SK-N-SH (cell line): ENCODE measurements at places on chromosomes 12 and 14. TPM values are rescaled to one million over a fixed set of nuclear protein-coding genes. Genes with fewer than 3 reads are reported as not detected.
A peak's percentile ranks its signal among the peaks of the same experiment; 100 is the strongest.

The KRT2 gene
- polyA plus RNA-seq = not detected in 2 replicates

The INHBC gene
- 0.08 and 0.10 TPM in 2 replicates for polyA plus RNA-seq

The DNAL1 gene
- 2.6 and 3.6 TPM in 2 replicates for polyA plus RNA-seq

The NPAS3 gene
- polyA plus RNA-seq = 4.3 and 4.5 TPM in 2 replicates

The NKX2-1 gene
- not detected in 2 replicates for polyA plus RNA-seq

The C12orf76 gene
- polyA plus RNA-seq = 29.2 and 38.3 TPM in 2 replicates

- H3K27me3 ChIP-seq = no peaks in the 10 kb centered on the region
- peaks cover 17% of the 10 kb centered on the region; the same call in 1 of the 2 replicates for H3K4me1 ChIP-seq
- peak; percentile 72 for DNase-seq
- peak within 1 kb of the TSS; percentile 99 for H3K27ac ChIP-seq
- peaks cover 16% of the 10 kb centered on the region for H3K36me3 ChIP-seq
Observed at GRCh38 chr12:45729233-45730083, at the start of gene ARID2. Gene ARID2 (plus strand): TSS chr12:45729706. CDS start chr12:45729837, 131 bp downstream.

DNA sequence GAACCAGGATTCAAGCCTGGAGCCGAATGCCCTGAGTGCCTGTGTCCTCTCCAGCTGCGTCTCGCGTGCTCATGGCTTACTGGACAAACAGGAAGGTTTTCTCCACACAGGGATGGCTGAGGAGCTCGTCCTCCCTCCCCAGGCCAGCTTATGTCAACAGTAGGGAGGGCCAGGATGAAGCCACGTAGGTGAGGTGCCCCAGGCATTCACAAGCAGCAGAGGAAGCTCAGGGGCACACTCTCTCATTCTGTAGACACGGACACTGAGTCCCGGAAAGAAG is 49.3 kb downstream of the TRPV4 start:
- no peaks in the 10 kb centered on the region for H3K36me3 ChIP-seq
- no peak overlapping the region for H3K4me3 ChIP-seq
- no peaks in the 10 kb centered on the region for H3K27me3 ChIP-seq
- peaks cover 3% of the 10 kb centered on the region; the same call in 1 of the 2 replicates for H3K4me1 ChIP-seq
- DNase-seq = no peak
- no peak overlapping the region for H3K27ac ChIP-seq

GRCh38 chr12:9829483-9829882 is 2.2 kb downstream of the KLRF1 start:
- H3K36me3 ChIP-seq = no peaks in the 10 kb centered on the region
- no peak for DNase-seq
- H3K27me3 ChIP-seq = no peaks in the 10 kb centered on the region; the same call in 1 of the 2 replicates
- H3K27ac ChIP-seq = no peak overlapping the region
- H3K4me1 ChIP-seq = no peaks in the 10 kb centered on the region
- H3K4me3 ChIP-seq = no peak overlapping the region

DNA sequence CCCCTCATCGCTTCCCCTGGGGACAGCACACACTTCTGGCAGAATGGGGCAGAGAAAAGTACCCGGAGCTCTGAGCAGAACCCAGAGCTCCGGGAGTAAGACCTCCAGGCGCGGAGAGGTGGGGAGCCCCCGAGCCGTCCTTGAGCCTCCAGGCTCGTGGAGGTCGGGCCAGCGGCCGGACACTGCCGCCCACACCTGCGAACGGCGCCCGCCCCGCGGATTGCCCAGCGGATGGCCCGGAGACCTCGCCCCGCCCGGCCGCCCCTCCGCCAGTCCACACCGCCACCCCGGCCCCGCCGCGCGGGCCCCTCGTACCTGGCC is 344 bp downstream of the SPTLC2 start:
- no peaks in the 10 kb centered on the region for H3K27me3 ChIP-seq
- peak overlapping the region; percentile 93 for H3K4me3 ChIP-seq
- peaks cover 20% of the 10 kb centered on the region; the same call in 1 of the 2 replicates for H3K4me1 ChIP-seq
- H3K36me3 ChIP-seq = no peaks in the 10 kb centered on the region
- peak overlapping the region; percentile 69 for H3K27ac ChIP-seq

DNA sequence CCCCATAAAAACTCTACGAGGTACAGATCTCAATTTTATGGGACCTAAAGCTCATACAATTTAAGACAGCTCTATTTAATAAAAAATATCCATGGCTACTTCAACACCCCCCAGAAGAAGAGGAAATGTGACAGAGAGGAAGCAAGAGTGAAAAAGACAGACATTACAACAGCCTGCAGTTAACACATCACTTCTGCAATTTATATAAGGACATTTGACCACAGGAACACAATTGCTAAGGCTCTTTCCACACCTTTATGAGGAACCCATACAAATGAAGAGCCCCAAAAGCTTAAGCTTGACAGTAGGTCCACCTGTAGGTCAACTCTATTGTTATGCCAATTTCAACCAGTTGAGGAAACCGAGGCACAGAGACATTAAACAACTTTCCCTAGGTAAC is 5.6 kb downstream of the OR10P1 start:
- no peak overlapping the region for H3K27ac ChIP-seq
- H3K4me1 ChIP-seq = peaks cover 3% of the 10 kb centered on the region; the same call in 1 of the 2 replicates
- no peak for DNase-seq
- H3K36me3 ChIP-seq = no peaks in the 10 kb centered on the region
- peaks cover 41% of the 10 kb centered on the region for H3K27me3 ChIP-seq

DNA sequence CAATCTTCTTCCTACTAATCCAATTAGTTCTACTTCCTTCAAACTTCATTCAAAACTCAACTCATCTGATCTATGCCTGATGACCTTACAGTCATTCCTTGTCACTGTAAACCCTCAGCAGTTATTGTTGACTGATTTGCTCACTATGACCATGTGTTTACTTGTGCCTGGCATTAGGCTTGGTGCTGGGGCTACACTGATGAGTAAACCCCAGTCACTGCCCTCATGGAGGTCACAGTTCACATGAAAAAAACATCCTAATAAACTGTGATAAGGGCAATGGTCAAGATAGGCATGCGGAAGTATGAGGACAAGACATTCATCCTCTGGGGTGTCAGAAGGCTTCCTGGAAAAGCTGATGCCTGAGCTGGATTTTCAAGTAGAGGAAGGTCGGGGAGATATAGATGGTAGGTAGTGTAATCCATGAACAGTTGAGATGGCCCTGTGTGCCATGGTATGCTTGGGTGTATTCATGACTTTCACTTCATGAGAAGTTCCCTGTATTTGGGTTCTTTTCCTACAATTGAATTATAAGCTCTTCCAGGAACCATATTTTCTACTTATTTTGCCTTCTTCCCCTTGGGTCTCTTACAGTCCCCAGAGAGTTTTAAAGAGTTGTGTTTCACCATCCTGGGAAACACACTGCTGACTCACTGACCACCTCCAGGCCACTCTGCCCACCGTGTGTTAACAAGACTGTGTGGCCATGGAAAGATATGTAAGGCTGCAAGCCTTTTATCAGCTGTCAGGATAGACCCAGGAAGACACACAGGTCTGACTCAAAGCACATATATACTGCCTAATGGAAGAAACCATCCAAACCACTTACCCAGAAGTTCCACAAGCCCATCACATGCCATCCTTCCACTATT is 38.7 kb upstream of the DUSP6 start:
- H3K27me3 ChIP-seq = no peaks in the 10 kb centered on the region
- H3K4me1 ChIP-seq = peaks cover 14% of the 10 kb centered on the region
- no peak overlapping the region for H3K4me3 ChIP-seq

GRCh38 chr14:102798926-102799325 is 21.7 kb downstream of the TRAF3 start:
- no peak overlapping the region for H3K27ac ChIP-seq
- peaks cover 9% of the 10 kb centered on the region; the same call in 1 of the 2 replicates for H3K4me1 ChIP-seq
- DNase-seq = no peak
- H3K36me3 ChIP-seq = no peaks in the 10 kb centered on the region
- no peaks in the 10 kb centered on the region for H3K27me3 ChIP-seq
- no peak overlapping the region for H3K4me3 ChIP-seq

DNA sequence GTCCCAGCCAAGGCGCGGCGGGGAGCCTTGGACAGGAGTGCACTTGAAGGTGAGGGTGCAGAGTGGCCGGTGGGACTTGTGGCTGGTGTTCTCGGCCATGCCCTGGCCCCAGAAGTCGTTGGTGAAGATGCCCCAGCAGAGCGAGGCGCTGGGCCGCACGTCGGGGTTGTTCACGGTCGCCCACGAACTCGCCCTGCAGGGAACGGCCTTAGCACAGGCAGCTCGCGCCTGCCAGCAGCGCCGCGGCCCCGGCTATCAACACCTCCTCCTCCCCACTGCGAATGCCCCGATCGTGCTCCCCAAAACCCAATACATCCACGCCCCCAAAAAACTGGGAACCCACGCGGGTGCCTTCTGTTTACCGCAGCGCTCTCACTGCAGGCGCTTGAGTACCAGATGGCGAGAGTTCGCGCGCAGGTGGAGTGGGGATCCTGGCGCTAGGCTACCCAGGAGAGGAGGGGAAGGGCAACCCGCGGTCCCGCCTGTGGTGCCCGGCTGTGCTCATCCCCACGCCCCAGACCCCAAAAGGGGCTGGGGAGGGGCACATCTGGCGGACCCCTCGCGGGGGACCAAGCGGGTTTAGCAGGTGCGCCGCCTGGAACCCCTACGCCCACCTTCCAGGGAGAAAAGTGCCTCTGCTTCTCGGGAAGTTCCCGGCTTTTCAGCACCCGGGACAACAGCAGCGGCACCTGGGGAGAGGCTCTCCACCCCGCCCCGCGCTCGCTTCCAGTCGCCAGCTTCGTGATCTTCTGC is 386.3 kb upstream of the TMTC1 start:
- peaks cover 3% of the 10 kb centered on the region; the same call in 1 of the 2 replicates for H3K4me1 ChIP-seq
- no peaks in the 10 kb centered on the region for H3K36me3 ChIP-seq
- DNase-seq = no peak

GRCh38 chr12:124371366-124371765 is 76.5 kb downstream of the RFLNA start:
- H3K36me3 ChIP-seq = peaks cover 39% of the 10 kb centered on the region
- H3K4me3 ChIP-seq = no peak overlapping the region
- H3K4me1 ChIP-seq = peaks cover 50% of the 10 kb centered on the region; the same call in 1 of the 2 replicates
- no peaks in the 10 kb centered on the region for H3K27me3 ChIP-seq
- peak overlapping the region; percentile 89; the same call in 1 of the 2 replicates for H3K27ac ChIP-seq

DNA sequence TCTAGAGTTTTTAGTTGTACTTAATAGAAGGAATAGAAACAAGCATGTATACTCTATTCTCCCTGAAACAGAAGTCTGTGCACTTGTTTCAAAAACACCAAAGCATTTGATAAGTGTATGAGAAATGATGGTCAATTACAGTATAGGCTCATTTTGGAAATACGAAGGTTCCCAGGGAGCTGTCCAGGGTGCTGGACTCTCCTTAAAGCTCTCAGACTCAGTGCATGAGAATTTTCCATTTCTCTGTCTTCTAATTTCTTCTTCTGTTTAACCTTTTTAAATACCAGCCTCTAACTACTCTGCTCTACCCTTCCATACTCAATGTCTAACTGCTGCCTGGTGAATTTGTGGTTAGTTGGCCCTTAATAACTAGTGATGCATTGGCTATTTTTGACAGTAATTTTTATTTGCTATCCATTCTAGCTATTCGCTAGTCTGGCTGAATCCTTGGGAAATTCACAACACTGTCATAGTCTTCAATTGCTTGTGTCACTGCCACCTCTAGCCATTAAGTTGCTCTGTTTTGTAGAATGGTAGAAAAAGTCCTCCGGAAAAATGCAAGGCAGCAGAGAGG is 229.2 kb downstream of the NRXN3 start:
- H3K27me3 ChIP-seq = no peaks in the 10 kb centered on the region
- DNase-seq = no peak
- no peak overlapping the region for H3K27ac ChIP-seq
- H3K4me3 ChIP-seq = no peak overlapping the region
- H3K4me1 ChIP-seq = no peaks in the 10 kb centered on the region

- H3K4me3 ChIP-seq = no peak overlapping the region
- no peak for DNase-seq
- peak overlapping the region; percentile 81 for H3K27ac ChIP-seq
- no peaks in the 10 kb centered on the region for H3K27me3 ChIP-seq
- no peaks in the 10 kb centered on the region for H3K4me1 ChIP-seq
Observed at GRCh38 chr12:47377414-47378221, 297.9 kb upstream of the AMIGO2 start.

- no peak overlapping the region for H3K27ac ChIP-seq
- H3K4me3 ChIP-seq = no peak overlapping the region
- no peak for DNase-seq
- no peaks in the 10 kb centered on the region for H3K4me1 ChIP-seq
- H3K27me3 ChIP-seq = no peaks in the 10 kb centered on the region; the same call in 1 of the 2 replicates
Observed at GRCh38 chr12:22264380-22264779, 70.1 kb downstream of the ST8SIA1 start.

- peak; percentile 2 for DNase-seq
- no peaks in the 10 kb centered on the region for H3K27me3 ChIP-seq
- H3K4me3 ChIP-seq = no peak overlapping the region
- H3K4me1 ChIP-seq = peaks cover 5% of the 10 kb centered on the region; the same call in 1 of the 2 replicates
Observed at GRCh38 chr12:89621521-89621920, 87.1 kb downstream of the ATP2B1 start.

DNA sequence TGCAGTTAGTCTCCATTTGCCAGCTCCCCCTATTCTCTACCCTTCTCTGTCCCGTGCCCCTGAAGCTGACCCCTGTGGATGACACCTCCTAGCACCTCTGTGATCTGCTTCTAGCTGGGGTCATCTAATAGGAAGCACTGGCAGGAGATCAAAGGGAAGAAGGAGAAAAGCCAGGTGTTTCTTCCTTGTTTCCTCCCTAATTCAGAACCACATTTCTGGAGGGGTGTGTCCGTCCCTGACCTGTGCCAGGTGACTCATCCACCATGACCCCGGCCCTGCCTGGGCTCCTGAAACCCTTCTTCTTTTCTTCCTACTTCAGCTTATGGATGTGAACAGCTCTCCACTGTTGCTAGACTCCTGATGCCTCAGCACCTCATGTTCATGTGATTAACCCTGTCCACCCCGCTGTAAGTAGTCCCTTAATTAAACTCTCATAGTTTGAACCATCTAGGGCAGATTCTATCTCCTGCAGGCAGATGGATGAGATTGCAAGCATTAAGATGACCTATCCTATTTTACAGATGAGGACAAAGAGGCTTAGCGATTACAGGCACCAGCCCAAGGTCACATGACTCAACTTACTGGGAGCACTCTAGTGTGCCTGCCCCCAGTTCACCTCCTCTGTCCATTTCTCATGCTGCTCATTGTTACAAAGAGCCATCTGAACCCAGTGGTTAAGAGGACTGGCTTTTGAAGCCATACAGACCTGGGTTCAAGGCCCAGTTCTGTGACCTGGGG is 770.5 kb downstream of the MED13L start:
- no peaks in the 10 kb centered on the region for H3K36me3 ChIP-seq
- H3K4me1 ChIP-seq = no peaks in the 10 kb centered on the region
- no peak overlapping the region for H3K4me3 ChIP-seq

GRCh38 chr12:57129321-57129842 is 1.1 kb downstream of the LRP1 start:
- H3K36me3 ChIP-seq = no peaks in the 10 kb centered on the region
- H3K27ac ChIP-seq = no peak overlapping the region
- H3K4me1 ChIP-seq = peaks cover 35% of the 10 kb centered on the region
- peak; percentile 66 for DNase-seq

- H3K36me3 ChIP-seq = no peaks in the 10 kb centered on the region
- H3K27ac ChIP-seq = no peak overlapping the region
- no peak overlapping the region for H3K4me3 ChIP-seq
- no peaks in the 10 kb centered on the region for H3K27me3 ChIP-seq
- DNase-seq = no peak
- no peaks in the 10 kb centered on the region for H3K4me1 ChIP-seq
Observed at GRCh38 chr14:45728434-45729225, 475.6 kb upstream of the MIS18BP1 start.

DNA sequence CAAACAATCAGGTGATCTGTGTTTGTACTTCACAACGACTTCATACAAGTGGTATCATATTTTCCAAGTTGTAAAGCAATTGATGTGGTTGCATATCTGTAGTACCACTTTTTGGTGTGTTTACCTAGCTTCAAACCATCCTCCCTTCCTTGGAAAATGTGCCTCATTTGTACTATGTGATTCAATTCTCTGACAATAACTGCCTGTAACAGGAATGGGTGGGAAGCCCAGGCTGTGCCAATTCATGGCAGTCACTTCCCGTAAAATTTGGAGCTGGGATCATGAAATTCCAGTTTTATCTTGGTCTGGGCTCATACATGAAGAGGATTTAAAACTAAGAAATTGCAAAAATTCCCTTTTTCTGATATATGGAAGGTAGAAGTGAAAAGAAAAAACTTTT is 250.1 kb downstream of the DIO2 start:
- no peaks in the 10 kb centered on the region for H3K4me1 ChIP-seq
- no peaks in the 10 kb centered on the region for H3K36me3 ChIP-seq
- DNase-seq = no peak
- no peak overlapping the region for H3K4me3 ChIP-seq
- H3K27ac ChIP-seq = no peak overlapping the region
